Kidney capillary endothelial cell (primary cell): ENCODE measurements at places on chromosomes 1 and 21.
A peak's percentile ranks its signal among the peaks of the same experiment; 100 is the strongest.

- DNase-seq: no peak
Measured at GRCh38 chr1:193438312-193438711, 251.9 kb upstream of the B3GALT2 start.

GRCh38 chr1:3207217-3207848 is 138.3 kb downstream of the PRDM16 start:
- no peak for DNase-seq

DNA sequence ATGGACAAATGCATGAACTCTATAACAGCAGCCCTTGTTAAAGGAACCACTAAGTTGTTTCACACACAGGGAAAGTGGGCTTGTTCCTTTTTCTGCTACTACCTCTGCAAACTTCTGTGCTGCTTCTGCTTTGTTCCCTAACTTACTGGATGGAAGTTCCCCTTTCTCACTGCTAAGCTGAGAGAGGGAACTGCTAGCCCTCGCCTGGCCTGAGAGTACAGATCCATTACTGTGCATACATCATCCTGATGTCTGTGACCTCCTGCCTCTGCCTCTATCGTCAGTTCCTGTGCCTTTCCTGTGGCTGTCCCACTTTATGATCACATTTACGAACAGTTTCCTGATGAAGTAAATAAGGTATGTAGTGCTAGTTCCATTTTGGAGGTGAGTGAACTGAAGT is 3.5 kb downstream of the GNAT2 start:
- DNase-seq: peak; percentile 84

DNA sequence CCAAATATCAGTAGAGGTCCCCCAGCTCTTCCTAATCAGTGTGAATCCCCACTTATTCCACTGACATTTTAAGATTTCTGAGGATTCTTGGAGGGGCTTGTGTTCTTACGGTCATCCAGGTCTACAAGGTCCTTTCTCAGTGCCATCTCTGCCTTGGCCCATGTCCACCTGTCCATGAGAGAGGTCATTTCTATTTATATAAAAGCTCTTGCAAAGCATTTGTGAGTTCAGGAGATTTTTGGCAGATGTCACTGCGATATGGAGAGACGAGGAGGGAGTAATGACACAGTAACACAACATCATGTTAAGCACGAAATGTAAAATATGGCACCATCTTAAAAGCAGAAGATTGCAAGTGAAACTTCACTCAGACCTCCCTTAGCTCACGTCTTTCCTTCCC is 144.6 kb upstream of the NFIA start:
- no peak for DNase-seq

DNA sequence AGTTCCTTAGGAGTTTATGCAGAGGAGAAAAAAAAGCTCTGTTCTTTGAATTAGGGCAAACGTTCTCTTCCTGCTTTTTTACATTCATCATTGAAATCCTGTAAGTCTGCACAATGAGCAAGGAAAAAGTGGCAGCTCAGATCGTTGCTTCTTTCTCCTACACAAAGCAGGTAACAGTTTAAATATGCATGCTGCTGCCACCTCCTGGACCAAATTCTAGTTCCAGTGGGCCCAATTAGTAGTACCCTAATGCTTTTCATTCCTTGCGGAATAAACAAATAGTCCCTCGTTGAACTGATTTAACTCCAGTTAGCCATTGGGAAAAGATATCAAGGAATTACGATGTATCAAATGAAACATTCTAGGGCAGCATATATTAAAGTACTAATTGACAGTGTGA is 20.1 kb downstream of the YTHDF2 start:
- DNase-seq: no peak

GRCh38 chr1:73161418-73161817 is 879.1 kb upstream of the NEGR1 start:
- DNase-seq: no peak

GRCh38 chr21:34112316-34113033 is 39.1 kb downstream of the MRPS6 start:
- no peak for DNase-seq

DNA sequence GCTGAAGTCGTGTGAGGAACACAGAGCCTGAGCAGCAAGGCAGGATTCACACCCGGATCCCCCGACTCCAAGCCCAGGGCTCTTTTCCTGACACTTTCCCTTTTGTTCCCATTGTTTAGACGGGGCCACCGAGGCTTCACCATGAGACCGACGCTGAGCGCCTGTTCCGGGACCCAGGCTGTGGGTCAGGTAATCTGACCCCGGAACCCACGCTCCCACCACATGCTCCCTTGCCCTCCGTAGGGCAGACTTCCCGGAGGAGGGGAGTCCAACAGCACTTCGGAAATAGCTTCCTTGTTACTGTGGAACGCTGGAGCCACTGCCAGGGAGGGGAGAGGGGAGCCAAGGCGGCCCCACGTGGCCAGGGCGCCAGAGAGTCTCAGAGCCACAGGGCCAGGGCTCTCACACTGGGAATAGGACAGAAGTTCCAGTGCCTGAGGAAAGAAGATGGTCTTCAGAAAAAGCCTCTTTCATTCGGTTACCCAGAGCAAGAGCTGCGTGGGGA is 18.4 kb downstream of the RUNX3 start:
- DNase-seq: no peak

DNA sequence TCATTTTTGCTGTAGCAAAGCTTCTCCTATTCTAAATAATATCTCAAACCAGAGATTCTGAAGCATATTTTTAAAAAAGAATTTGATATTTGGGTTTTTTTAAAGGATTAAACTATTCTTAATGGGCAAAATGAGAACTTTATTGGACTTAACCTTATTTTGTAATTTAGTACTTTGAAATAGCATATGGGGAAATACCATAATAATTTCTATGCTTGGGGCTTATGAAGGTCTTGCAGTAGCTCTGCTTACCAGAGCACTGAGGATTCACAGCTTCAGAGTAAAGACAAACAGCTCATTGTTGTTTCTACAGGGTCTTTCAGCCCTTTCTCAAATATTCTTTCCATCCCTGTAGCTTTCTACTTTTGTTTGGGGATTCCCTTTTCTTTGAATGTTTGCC is 111.2 kb upstream of the ZNF648 start:
- no peak for DNase-seq

- no peak for DNase-seq
Measured at GRCh38 chr1:25616987-25617624, 515 bp downstream of the MAN1C1 start.

GRCh38 chr1:15740924-15741850 is 1.1 kb upstream of the TMEM82 start:
- DNase-seq: peak; percentile 50

- no peak for DNase-seq
Measured at GRCh38 chr21:43987509-43987908, 24.6 kb upstream of the TRAPPC10 start.

GRCh38 chr1:180255536-180256340 is 25.7 kb downstream of the LHX4 start:
- DNase-seq: no peak

GRCh38 chr1:193762236-193762635 is 575.8 kb upstream of the B3GALT2 start:
- peak; percentile 60 for DNase-seq
